Vagina (tissue), 2 donors: ENCODE measurements at places on chromosomes 4 and X.

GRCh38 chr4:153622778-153623240, 61.3 kb upstream of the TLR2 start:
- DNase-seq, result no peak

DNA sequence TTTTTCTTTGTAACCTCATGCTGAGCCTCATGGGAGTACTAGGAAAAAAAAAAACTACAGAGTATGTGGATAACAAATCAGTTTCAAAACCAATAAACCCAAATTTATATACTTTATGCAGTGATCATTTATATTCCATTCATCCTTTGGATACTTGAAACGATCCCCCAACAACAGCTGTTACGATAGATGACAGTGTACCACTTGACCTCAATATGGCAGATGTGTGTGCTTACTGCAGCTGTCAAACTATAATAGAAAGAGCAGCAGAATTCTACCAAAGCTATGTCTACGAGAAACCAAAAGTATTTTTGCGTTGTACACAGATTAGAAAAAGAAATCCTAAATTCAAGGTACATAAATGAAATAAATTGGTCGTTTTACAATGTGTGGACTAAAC, 337.8 kb downstream of the PDGFC start:
- no peak for DNase-seq

GRCh38 chr4:125741825-125742452, 427.2 kb downstream of the FAT4 start:
- DNase-seq, result no peak

DNA sequence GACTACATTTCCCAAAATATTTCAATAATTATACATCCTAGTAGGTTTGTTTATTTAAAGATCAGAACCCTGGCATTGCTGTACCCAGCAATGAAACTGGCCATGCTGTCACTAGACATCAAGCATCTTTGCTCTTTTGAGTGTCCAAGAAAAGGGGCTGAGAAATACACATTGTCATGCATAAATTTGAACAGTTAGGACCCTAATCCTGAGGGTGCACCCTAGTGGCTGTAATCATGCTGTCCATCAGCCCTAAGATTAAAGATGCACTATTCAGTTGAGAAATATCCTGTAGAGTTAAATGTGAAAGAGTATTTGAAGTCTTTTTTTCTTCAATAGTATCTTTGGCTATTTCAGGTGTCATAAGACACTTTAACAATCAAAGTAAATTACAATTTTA, 108.8 kb downstream of the NFKB1 start:
- DNase-seq, result no peak
